Activated CD4-positive, alpha-beta T cell treated with anti-CD3 and anti-CD28 coated beads for 24 hours (primary cell): ENCODE measurements at places on chromosomes 2 and 18.

GRCh38 chr2:59259913-59260312 is 1018.8 kb upstream of the FANCL start:
- DNase-seq: no peak

DNA sequence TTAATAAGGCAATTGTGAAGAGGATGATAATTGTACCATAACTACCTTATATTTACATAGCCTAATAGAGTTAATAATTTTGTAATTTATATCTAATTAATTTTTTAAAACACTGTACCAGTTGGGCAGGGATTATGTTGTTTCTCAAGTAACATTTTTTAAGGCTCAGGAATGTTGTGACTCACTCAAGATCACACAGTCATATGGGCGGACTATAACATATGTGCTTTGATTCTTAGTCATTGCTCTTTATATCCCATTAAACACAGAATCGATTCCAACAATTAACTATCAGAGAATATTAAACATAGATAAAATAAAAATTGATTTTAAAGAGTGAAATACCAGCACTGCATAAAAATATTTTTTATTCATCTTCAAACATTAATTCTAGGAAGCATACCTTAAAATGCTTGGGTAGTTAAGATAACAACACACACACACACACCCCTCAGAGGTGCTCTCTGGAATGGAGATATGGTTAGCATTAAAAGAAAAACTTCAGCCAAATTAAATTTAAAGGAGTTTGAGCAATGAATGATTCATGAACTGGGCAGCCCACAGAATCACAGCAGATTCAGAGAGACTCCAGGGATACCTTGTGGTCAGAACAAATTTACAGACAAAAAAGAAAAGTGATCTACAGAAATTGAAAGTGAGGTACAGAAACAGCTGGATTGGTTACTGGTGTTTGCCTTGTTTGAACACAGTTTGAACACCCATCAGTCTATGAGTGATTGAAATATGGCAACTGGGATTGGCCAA is 869.4 kb upstream of the ID2 start:
- no peak for DNase-seq

DNA sequence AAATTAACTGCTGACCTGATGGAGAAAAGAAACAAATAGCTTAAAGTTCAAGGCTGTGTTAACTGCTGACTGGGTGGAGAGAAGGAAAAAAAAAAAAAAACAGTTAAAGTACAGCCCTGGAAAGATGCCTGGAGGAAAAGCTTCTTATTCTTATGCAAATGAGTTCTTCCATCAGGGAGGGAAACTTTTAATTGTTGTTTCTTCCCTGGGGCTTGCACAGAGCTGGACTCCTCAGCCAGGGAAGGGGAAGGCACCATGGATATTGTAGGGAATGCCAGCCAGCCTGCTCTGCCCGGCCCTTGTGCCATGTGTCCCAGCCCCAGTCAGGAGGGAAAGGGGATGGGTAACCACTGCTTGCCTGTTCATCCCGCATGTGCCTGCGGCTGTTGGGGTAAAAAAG is 833.1 kb upstream of the CRIM1 start:
- DNase-seq: no peak

- DNase-seq: no peak
Measured at GRCh38 chr2:190121971-190122370, 59.4 kb upstream of the MSTN start.

DNA sequence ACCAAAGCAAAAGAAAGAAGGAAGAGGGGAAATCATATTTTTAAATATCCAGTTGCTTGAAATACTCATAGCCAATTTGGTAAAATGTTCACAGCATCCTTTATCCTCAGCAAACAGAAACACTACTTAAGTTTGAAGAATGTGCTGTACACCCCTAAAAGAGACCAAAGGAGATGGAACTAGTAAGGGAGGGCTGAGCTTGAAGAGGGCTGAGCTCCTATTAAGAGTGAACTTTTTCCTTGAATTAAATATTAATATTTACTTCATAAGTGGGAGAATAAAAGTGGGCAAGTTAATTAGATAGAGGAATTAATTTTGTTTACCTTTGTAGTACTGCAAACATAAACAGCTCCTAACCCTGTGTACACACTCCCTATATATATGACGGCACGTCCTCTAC is 7.0 kb downstream of the EVX2 start:
- no peak for DNase-seq

DNA sequence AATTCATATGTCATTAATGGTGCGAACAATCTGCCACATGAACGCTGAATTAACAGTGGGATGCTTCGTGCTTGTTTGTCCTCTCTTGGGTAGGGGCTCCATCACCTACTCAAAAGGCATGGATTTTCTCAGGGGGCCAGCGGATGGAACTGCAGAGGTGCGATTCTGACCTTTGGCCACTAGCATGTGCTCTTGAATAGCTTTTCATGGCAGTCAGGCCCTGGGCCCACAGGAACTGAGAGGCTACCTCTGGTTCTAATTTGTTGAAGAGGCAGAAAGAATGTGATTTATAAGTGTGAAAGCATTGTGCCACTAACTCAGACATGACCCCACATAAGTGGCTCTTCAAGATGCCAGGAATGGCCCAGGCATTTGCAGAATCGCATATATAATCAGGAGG is 283.2 kb downstream of the INSIG2 start:
- DNase-seq: no peak

DNA sequence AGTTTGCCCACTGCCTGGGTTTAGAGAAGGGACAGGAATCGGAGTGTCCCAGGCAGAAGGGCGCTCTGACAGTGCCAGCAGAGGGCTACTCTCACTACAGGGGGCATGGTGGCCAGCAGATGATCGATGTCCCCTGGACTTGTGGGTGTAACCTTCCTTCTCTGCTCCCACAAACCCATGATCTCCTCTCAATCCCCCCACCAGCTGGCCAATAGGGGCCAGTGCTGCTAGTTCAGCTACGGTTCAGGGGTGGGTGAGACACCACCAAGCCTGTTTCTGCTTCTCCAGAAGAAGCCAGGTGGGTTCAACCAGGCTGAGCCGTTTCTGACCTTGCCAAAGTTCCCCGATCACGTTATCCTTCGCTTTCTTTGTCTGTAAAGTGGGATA is 1.3 kb downstream of the NPPC start:
- DNase-seq: no peak

DNA sequence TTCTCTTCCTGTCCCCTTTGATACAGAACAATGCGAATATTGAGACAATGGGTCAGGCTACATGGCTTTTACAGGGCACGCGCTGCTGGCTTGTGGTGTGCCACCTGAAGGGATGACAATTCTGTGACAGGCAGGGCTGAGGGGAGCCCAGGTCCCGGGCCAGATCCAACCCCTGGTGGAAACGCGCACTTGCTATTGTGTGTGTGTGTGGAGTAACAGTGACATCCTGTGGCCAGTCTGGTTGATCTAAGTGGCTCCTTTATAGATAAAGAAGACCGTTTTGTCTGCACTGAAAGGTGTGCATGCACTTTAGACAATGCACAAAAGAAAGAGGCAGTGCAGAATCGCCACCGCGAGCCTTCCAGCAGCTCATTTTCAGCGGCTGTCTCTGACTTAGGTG is 273.6 kb downstream of the HRH4 start:
- no peak for DNase-seq

GRCh38 chr2:10935366-10935918 is 23.7 kb downstream of the KCNF1 start:
- DNase-seq: no peak

DNA sequence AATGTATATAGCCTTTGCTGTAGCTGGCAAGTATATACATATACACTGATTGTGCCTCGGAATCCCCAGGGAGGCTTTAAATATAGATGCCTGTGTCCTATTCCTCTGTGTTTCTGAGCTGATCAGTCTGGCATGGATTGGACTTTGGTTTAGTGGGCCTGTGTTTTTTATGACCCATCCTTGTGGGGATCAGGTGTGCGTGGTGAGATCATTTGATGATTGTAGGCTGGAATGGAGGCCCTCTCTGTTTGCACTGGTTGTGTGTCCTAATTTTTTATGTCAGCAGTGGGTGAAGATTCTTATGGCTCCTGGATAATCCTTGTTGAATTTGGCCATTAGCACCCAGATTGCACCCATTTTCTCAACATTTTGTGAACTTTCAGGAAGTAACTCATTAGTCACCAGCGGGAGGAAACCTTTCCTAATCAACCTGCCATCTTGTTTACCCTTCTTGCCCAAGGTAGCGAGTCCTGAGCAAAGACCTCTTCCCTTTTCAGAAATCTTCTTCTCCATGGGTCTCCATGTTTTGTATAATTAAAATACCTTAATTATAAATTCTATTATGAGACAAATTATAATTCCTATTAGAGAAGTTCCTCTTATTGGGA is 75.8 kb downstream of the UGGT1 start:
- DNase-seq: no peak

- no peak for DNase-seq
Measured at GRCh38 chr2:47075361-47076125, 79.6 kb downstream of the STPG4 start.

DNA sequence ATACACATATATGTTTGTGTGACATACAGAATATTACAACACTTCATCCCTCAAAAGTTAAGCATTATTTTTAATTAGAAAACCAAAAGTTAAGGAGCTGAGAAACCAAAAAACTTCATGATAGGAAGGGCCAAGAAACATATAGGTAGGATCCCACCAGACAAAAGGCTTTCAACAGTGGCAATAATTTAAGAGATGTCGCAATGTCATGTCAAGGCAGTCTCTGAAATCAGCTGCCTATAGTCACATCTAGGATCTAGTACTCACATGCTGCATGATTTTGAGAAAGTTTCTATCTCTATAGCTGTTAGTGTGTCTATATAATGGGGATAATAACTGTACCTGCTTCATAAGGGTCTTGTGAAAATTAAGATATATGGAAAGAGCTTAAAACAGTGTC is 72.7 kb downstream of the SPIRE1 start:
- DNase-seq: no peak

DNA sequence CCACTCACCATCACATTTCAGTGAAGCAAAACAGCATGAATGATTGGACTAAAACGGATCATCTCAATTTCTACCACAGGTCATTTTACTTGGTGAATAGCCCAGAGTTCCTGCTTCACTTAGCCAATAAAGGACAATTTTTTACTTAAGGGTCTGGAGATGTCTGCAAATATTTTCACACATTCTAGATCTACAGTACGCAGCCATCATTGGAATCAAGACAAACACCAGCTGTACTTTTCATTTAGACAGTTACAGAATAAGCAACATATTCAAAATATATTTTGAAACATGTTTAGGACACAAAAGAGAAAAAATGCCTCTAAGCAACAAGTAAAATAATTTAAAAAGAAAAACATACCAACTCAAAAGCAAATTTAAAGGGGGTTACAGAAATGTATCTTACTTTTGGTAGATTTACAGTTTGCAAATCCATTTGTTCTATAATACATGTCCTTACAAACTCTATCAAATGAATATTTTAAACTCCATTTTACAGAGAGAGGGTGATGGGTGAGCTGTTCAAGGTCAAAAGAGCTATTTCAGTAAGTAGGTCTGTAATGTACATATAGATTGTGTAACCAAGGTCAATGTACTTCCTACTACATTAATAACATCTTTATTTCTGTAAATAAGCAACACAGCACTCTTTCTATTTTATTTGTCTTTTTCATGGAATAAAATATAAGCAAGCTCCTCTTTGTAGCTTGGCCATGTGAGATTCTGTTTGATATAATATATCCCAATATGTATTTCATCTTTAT is 13.4 kb downstream of the PPP1R1C start:
- DNase-seq: no peak

DNA sequence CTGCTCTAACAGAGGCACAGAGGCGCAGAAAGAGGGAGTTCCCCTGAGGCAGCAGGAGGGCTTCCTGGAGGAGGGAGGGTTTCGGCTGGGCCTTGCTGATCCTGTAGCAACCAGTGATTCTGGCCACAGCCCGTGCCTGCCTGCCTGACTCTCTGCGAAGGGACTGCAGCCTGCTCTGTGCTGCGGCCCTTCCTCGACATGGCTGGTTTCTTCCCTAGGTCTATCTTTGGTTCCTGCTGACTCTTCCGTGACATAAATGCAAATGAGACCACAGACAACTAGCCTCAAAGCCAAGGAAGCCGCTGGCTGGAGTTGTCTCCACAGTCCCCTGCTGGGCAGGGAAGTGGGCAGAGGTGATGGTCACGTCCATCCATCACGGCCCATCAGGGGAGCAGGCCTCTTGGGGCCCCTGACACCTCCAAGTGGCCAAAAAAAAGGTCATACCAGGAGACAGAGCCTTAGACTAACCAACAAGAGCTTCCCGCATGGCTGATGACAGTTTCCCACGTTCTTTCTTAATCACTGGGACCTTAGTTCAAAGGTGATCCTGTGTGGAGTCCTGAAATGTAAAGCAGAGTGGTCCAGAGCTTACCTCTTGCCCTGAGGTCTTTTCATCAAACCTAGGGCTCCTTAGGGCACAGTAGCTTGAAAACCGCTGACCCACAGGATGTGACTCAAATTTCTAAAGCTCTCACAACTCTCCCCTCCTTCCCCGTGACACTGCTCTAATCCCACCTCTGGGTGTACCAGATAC is 55.3 kb downstream of the HS1BP3 start:
- no peak for DNase-seq

- no peak for DNase-seq
Measured at GRCh38 chr2:1553671-1554295, 140.5 kb downstream of the TPO start.

- DNase-seq: no peak
Measured at GRCh38 chr18:38087538-38087937, 521.9 kb upstream of the CELF4 start.

DNA sequence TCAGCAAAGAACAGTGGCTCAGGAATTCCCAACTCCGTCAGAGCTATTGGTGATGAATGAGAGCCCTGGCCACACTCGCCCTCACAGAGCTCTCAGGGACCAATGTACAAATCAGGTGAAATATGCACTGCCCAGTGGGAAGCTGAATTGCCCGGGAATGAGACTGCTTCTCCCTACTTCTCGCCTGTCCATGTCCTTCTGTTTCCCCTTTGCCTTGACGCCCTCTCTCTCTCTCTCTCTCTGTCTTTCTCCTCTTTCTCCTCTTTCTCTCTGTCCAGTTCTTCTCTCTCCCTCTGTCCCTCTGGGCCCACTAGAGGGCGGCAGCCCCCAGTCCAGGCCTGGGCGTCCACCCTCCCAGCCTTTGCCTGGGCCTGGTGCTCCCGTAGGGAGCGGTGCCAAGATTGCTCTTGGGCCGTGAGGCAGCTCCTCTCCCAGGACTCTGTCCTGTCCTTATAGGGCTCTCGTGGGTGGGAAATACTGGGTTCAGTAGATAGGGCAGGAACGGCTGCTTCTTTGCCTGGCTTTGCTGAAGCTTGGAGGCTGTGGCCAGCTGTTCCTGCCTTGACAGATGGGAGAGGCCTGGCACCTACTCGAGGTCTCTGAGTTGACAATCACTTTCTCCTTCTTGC is 28.4 kb upstream of the PUM2 start:
- no peak for DNase-seq
